Left kidney (tissue), 8 donors: ENCODE measurements at places on chromosomes 1 and 21.

- no peak for DNase-seq
Measured at GRCh38 chr1:93114391-93114790, 35.3 kb downstream of the MTF2 start.

DNA sequence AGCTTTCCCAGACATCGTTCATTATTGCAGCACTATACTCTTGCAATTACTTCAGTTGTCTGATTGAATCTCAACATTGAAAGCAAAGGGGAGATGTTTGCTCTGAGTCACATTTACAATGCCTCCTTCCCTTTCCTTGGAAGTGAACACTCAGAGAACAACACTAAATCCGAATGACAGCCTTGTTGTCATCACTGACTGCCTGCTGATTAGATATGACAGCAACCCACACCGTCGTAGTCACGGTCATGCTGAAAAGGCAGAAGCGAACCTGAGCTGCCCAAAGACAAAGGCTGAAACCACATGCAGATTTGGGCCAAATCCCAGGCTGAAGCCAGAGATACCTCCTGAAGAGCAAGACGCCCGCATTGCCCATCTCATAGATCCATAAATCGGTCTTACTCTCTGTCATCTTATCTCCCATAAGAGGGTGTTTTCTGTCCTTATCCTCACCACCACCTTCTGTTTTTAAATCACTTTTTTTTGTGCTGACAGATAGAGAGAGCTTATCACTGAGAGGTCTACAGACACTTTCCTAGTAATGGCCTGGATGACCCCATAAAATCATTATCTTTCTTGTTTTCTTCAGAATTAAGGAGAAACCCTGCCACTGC is 47.5 kb downstream of the TMCO4 start:
- DNase-seq = no peak

GRCh38 chr1:44964396-44964795 is 22.0 kb downstream of the EIF2B3 start:
- no peak for DNase-seq

DNA sequence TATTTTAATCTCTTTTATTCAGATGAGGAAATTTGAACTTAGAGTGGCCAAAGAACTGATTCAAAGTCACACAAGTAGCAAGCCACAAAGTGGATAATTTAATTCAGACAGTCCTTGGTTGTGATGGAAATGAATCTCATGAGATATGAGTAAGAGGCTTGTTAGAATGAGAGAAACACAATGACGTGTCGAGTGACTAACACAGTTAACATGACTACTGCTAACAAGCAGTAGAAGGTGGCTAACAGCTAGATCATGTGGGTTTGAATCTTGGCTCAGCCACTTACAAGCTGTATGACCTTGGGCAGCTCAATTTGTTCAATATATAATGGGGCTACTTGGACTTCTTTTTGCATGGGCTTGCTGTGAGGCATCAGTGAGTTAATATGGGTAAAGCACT is 104.5 kb upstream of the LMO4 start:
- DNase-seq = no peak

GRCh38 chr1:22290611-22291010 is 147.7 kb upstream of the WNT4 start:
- DNase-seq = no peak

- no peak for DNase-seq
Measured at GRCh38 chr1:99957818-99958217, 12.0 kb upstream of the SLC35A3 start.

GRCh38 chr1:183080406-183080805 is 57.2 kb downstream of the LAMC1 start:
- DNase-seq = no peak

- DNase-seq = no peak
Measured at GRCh38 chr1:3494321-3495308, 40.1 kb downstream of the ARHGEF16 start.

- no peak for DNase-seq
Measured at GRCh38 chr1:45375104-45376090, 35.2 kb upstream of the MUTYH start.

DNA sequence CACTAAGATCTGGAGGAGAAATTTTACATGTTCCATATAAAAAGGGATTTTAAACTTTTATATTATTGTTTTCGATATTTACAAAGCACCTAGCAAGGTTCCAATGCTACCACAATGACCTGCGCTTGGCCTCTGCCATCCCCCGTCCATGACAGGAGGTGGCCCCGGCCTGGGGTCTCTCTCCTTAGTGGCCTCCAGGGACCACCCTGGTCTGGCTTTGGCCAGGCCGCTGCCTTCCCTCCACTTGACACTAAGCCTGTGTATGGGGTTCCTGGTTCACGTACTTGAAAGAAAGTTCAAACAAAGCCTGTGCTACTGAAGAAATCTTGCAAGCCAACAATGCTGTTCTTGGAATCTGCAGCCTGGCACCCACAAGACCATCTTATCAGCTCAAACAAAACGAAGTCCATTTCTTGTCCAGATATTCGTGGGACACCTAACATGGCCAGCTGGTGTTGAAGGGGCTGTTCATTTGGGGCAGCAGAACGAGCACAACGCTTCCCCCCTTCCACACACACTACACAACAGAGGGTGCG is 12.8 kb downstream of the PRDM15 start:
- DNase-seq = no peak

- no peak for DNase-seq
Measured at GRCh38 chr1:97685360-97685759, 235.5 kb downstream of the DPYD start.

- DNase-seq = no peak
Measured at GRCh38 chr1:63686696-63687095, 87.1 kb upstream of the ROR1 start.

DNA sequence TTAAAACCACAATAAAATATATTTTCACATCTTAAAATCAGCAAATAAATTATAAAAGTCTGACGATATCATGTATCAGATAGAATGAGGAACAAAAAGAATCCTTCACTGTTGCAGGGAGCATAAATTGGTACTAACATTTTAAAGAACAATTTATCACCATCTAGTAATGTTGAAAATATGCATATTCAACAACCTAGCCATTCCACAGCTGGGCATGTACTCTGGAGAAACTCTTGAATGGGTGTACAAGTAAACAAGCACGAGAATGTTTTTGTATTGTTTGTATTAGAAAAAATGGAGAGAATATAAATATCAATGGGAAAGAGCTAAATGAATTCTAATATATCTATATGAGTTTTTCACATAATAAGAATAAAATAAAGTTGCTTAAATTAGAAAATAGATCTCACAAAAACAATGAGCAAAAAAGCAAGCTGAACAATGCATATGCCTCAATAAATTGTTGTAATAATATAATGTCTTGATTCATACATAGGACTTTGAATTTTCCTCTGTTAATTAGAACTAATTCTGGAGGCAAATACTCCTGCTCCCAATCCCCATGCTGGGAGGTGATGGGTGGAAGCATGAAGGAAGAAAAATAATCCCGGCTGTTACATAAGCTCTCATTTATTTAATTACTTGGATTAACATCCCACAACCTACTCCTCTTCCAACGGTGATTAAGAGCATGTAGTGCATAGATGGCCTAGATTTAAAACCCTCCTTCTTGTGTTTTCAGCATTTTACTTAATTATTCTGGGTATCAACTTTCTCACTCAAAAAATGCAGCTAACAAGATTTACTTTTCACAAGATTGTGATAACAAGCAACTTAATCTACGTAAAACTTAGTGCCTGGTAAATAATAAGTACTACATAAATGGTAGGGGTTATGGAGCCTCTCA is 5.5 kb upstream of the FMO2 start:
- no peak for DNase-seq

DNA sequence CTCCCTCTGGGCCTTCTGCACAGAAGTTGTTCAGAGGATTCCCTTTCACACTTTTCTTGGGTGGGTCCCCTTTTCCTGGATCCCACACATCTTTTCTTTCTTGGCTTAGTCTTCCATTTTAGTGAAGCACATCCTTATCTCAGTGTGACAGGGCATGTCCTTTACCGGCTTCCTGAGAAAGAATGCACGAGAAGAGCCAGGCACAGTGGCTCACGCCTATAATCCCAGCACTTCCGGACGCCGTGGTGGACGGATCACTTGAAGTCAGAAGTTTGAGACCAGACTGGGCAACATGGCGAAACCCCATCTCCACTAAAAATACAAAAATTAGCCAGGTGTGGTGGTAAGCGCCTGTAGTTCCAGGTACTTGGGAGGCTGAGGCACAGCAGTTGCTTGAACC is 22.1 kb upstream of the PSMB2 start:
- DNase-seq = no peak

DNA sequence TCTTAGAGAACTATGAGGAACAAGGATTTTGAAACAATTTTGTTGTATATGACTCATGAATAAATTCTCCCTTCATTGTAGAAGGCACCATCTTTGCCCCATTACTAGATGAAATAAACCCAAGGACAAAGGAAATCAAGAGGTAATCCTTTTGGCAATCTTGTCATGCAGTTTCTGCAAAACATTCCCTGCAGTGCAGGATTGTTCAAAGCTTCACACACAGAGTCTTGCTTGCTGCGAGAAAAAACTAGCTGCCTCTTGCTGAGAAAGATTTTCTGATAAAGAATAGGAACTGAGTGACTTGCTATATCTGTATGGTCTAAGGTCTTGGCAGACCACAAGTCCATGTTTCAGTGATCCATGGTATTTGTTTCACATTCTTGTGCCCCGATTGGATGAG is 657.4 kb upstream of the ADGRL4 start:
- no peak for DNase-seq

DNA sequence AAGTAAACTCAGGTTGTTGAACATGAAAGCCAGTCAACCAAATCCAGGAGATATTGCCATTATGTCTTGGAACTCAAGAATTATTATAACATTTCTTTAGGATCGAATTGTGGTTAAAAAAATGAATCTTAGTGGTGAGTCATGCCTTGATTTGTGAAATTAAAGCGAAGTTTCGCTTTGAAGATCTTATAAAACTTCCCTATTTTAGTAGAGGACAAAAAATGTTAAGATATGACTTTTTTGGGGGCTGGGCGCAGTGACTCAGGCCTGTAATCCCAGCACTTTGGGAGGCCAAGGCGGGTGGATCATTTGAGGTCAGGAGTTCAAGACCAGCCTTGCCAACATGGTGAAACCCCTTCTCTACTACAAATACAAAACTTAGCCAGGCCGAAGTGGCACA is 39.5 kb upstream of the PTBP2 start:
- DNase-seq = no peak

GRCh38 chr21:40129809-40130208 is 262.6 kb downstream of the PCP4 start:
- no peak for DNase-seq

- no peak for DNase-seq
Measured at GRCh38 chr21:32812035-32812434, 40.5 kb upstream of the PAXBP1 start.

- DNase-seq = no peak
Measured at GRCh38 chr1:41672173-41672572, 187.7 kb upstream of the EDN2 start.

DNA sequence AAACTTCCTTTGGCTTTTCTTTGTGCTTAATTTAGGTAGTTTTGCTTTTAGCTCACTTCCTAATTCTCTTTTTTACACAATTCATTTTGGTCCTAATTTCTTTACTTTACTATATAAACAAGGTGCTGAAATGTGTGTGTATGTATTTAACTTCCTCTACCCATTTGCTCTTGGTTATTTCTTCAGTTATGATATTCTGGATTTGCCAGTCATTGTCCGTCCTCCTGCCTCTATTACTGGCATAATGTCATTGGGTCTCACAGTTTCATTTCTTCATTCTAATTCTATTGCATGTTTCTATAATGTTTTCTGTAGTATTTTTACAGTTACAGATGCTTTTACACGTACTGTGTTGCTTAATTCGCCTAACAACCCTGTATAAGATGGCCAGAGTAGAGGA is 96.2 kb downstream of the ZMYM4 start:
- DNase-seq = no peak

GRCh38 chr1:232145768-232146167 is 484.2 kb downstream of the SIPA1L2 start:
- DNase-seq = no peak

- no peak for DNase-seq
Measured at GRCh38 chr1:106921186-106921585, 135.3 kb upstream of the PRMT6 start.

GRCh38 chr1:198328458-198329032 is 171.7 kb downstream of the NEK7 start:
- no peak for DNase-seq

DNA sequence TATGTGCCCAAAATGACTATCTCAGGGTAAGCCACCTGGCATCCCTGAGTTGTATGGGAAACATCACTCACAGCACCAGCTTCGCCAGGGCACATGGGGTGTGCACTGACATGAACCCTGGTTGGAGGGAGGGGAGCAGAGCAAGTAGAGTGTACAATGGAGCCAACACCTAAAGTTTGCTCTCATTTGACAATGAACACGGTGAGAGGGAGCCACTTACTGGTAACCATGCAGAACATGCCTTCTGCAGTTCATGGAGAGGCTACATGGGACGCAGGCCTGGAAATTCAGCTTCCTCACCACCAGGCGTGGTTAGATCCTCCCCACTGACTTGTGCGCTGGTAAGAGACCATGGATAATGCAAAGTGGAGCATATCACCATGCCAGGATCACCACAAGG is 10.0 kb upstream of the CPLANE2 start:
- no peak for DNase-seq

DNA sequence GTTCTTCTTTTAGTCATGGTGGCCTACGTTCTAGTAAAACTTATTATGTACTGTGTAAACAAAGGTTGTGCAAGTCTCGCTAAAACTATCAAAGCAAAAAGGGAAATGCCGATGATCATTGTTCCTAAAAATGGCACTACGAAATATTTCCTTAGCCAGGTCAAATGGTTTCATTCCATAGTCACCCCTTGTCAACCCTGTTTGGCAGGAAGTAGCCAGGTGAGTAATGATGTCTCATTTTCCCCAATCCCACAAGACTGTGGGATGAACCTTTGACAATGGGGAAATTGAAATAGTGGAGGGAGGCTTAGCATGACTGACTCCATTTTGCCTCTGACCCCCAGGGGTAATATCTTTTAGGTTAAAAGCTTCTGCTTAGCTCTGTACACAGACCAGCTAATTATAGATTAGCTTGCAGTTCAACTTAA is 5.6 kb upstream of the REN start:
- no peak for DNase-seq

DNA sequence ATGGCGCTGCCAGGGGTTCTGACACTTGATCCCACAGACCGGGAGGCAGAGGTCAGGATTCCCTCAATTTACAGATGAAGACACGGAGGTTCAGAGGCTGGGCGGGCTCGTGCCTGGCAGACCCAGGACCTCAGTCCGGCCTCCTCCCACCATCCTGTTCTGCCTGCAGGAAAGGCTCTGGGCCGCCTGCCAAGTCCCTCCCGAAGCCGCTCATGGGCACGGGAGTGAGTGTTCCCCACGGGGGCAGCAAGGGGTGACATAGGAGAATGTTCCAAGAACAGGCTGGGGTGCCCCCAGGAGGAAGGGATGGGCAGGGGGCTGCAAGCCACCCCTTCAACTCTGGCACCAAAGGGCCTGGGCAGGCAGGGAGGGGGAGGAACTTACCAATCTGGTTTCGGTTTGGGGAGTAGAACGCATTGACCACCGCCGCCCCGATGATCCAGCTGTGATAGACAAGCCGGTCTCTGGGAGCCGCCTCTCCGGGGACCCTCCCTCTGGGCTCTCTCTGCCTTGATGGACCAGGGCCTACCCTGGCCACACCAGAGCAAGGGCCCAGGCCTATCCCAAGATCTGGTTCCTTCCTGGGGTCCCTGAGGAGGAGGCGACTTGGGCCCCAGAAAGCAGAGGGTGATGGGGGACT is 7.5 kb downstream of the PRXL2B start:
- DNase-seq = no peak

- DNase-seq = no peak
Measured at GRCh38 chr1:3824650-3825049, 28.4 kb upstream of the LRRC47 start.
